ENCODE measurements at places on chromosomes 3 and 15. TPM values are rescaled to one million over a fixed set of nuclear protein-coding genes. Genes with fewer than 3 reads are reported as not detected.

The SKOR1 gene
- 0.05 TPM for total RNA-seq

The POTEB gene
- total RNA-seq, result not detected

The PXK gene
- total RNA-seq, result 4.5 TPM

The C3orf85 gene
- not detected for total RNA-seq

The HCLS1 gene
- 0.08 TPM for total RNA-seq

The NME9 gene
- not detected for total RNA-seq

The PRR23A gene
- not detected for total RNA-seq

The ECE2 gene
- not detected for total RNA-seq

The DAZL gene
- not detected for total RNA-seq

The COL8A1 gene
- not detected for total RNA-seq

The GOLGA8R gene
- 0.16 TPM for total RNA-seq

The CPN2 gene
- not detected for total RNA-seq

The PRTG gene
- total RNA-seq, result 10.8 TPM

The SLC38A3 gene
- 0.12 TPM for total RNA-seq

The TAGLN3 gene
- not detected for total RNA-seq

The AEN gene
- total RNA-seq, result 80.8 TPM

The EDEM1 gene
- 18.2 TPM for total RNA-seq

The ADGRG7 gene
- total RNA-seq, result not detected

The LIPC gene
- total RNA-seq, result 0.17 TPM

The SI gene
- not detected for total RNA-seq

The LSAMP gene
- total RNA-seq, result 0.14 TPM

The OR5K2 gene
- not detected for total RNA-seq

The FSIP1 gene
- 1.6 TPM for total RNA-seq

The NCEH1 gene
- 28.4 TPM for total RNA-seq

The CFAP92 gene
- not detected for total RNA-seq

The ETV5 gene
- 28.2 TPM for total RNA-seq

The PCOLCE2 gene
- 23.6 TPM for total RNA-seq

The IQCH gene
- total RNA-seq, result 1.4 TPM

The PBRM1 gene
- total RNA-seq, result 9.5 TPM

The SLC22A13 gene
- not detected for total RNA-seq

The FETUB gene
- 0.12 TPM for total RNA-seq

The TMEM42 gene
- total RNA-seq, result 12.2 TPM

The CD80 gene
- not detected for total RNA-seq

The LRTM1 gene
- total RNA-seq, result not detected

The EPB42 gene
- total RNA-seq, result not detected

The TRIM42 gene
- not detected for total RNA-seq

The ANO10 gene
- total RNA-seq, result 21.3 TPM

The TRAT1 gene
- not detected for total RNA-seq

Measured in A549 treated with Hydrocortisone at 1 μM for 4 hours (cell line).